Endodermal cell (in vitro differentiated cells): ENCODE measurements at places on chromosomes 1 and 21. TPM values are rescaled to one million over a fixed set of nuclear protein-coding genes. Genes with fewer than 3 reads are reported as not detected.
A peak's percentile ranks its signal among the peaks of the same experiment; 100 is the strongest.

DNA sequence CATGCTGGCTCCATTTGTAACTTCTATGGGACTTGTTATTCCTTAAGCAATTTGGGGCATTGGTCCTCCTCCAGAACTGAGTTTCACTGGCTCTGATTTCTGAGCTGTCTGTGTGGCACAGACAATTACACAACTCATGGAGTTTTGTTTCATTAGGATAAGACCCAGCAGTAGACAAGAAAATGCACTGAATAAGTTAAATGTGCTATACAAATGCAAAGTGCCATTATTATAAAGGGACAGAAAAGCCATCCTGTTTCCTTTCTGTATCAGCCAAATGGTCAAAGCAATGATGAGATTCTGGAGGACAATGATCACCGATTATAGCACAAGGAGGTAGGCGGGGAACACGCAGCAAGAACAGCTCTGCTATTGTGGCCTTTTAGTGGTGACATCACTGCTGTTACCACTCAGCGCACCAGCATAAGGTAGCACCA, 81.9 kb downstream of the CNIH3 start:
- no peaks in the 10 kb centered on the region for H3K36me3 ChIP-seq
- H3K4me3 ChIP-seq = no peak overlapping the region
- no peaks in the 10 kb centered on the region for H3K27me3 ChIP-seq
- no peak for DNase-seq

GRCh38 chr21:14718951-14719350, 172.8 kb upstream of the SAMSN1 start:
- no peak overlapping the region for H3K4me3 ChIP-seq
- DNase-seq = no peak
- no peaks in the 10 kb centered on the region for H3K36me3 ChIP-seq

DNA sequence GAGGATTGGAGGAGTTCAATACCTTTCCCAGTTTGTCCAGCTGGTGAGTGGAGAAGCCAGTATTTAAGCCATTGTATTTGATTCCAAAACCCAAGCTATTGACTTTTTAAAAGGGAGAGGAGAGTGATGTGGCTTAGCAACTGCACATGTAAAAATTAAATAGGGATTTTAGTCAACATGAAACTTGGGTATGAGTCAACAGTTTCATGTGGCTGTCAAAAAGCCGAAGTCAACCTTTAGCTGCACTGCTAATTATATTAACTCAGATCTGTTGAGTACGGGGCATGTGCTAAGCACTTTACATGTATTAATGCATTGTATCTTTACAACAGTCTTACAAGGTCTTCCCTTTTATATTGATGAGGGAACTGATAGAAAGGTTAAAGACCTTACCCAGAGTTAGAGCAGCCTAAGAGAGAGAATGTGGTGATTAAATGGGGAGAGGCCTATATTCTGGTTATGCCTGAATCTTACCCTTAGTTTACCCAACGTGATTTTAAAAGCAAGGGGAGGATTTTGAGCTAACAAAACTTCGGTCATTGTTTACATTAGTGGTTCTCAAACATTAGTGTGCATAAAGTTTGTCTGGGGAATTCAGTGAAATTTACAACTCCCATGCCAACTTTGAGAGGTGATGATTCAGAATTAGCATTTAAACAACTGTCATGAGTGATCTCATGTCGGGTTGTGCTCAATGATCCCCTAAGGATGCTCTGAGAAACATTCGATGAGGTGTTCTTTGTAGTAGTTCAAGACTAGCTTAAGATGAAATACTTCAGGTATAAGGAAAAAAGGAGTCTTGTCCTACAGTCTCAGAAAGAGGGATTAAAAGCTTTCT, 6.9 kb upstream of the SLC35F3 start:
- H3K4me1 ChIP-seq = no peaks in the 10 kb centered on the region
- H3K27me3 ChIP-seq = peaks cover 15% of the 10 kb centered on the region
- no peak overlapping the region for H3K27ac ChIP-seq
- no peak overlapping the region for H3K4me3 ChIP-seq
- H3K36me3 ChIP-seq = no peaks in the 10 kb centered on the region

GRCh38 chr1:113780374-113781146, 21.3 kb upstream of the PHTF1 start:
- no peaks in the 10 kb centered on the region for H3K4me1 ChIP-seq
- no peaks in the 10 kb centered on the region for H3K27me3 ChIP-seq
- H3K36me3 ChIP-seq = peaks cover 16% of the 10 kb centered on the region
- no peak overlapping the region for H3K4me3 ChIP-seq

Gene CASQ2
- 0.14 TPM in 1 of 2 replicates, not detected in the other for total RNA-seq

Gene BEND5
- total RNA-seq = 5.9 and 6.1 TPM in 2 replicates

DNA sequence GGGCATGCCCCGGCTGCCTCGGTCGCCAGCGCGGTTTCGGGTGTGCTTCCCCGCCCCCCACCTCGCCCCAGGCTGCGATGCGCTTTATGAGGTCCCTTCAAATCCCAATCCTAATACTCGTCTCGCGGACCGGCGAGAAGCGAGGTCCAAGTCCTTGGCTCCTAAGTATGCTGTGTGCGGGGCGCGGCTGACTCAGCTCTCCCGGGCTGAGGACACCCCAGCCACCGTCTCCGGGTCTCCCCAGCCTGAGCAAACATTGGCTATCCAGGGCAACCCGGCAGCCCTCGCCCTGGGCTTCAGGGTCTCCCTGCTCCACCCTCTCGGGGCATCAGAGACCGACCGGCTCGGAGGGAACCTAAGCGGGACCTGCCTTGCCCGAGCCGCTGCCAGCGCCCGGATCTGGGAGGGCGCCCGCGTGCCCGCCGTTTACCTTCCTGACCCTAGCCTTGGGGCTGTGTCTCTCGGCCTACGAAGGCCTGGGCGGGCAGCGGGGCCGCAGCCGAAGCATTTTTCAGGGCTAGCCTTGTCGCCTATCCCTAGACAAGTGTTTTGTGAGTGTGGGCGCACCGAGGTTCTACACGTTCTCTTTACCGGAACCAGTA, 1.2 kb downstream of the ITPKB start:
- no peaks in the 10 kb centered on the region for H3K27me3 ChIP-seq
- no peak overlapping the region for H3K27ac ChIP-seq
- peak; percentile 84 for DNase-seq
- H3K4me3 ChIP-seq = peak overlapping the region; percentile 94
- H3K36me3 ChIP-seq = peaks cover 34% of the 10 kb centered on the region

DNA sequence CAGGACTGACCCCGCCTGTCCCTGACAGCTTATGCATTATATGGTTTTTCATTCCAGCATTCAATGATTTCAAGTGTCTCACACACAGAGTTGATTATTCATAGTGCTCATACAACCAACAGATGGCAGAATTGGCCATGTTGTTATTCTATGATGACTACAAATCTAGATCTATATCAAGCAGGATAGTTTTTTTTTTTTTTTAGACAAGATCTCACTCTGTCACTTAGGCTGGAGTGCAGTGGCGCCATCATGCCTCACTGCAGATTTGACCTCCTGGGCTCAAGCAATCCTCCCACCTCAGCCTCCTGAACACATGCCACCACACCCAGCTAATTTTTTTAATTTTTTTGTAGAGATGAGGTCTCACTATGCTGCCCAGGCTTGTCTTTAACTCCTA, 40.1 kb upstream of the LRRC8D start:
- no peaks in the 10 kb centered on the region for H3K36me3 ChIP-seq
- H3K4me1 ChIP-seq = peaks cover 8% of the 10 kb centered on the region
- DNase-seq = no peak
- peaks cover 2% of the 10 kb centered on the region for H3K27me3 ChIP-seq
- H3K27ac ChIP-seq = no peak overlapping the region

GRCh38 chr1:232426801-232427200, 203.1 kb downstream of the SIPA1L2 start:
- H3K4me3 ChIP-seq = no peak overlapping the region
- peaks cover 95% of the 10 kb centered on the region for H3K36me3 ChIP-seq
- no peak overlapping the region for H3K27ac ChIP-seq
- H3K4me1 ChIP-seq = no peaks in the 10 kb centered on the region
- H3K27me3 ChIP-seq = no peaks in the 10 kb centered on the region

DNA sequence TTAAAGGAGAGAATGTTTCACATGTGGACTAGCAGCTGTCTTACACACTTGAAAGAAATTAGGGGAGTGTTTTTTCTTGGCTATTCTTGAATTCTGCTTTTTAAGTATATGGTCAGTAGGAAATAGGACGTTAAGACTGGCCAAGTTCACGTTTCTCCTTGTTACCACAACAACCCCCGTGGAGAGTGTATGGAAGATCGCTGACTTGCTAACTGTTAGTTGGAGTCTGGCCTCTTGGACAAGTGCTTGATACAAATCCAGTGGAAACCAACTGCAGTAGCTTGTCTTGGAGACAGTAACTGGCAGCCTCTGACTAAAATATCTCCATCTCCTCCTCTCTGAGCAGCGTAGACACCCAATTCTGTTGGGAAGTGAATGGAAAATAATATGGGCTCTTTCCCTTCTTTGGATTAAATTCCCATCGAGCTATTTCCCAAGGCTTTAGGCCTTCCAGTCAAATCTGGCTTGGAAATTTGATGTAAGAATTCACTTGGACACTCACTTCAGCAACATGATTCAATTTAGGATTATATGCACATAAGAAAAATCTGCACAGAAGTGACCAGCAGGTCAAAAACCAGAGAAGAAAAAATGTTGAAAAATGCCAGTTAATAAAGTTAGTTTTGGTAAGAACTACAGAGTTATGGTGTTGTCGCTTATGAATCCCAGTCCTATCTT, 3.6 kb upstream of the NFIA start:
- peak overlapping the region; percentile 94 for H3K4me3 ChIP-seq
- H3K4me1 ChIP-seq = peaks cover 2% of the 10 kb centered on the region
- H3K36me3 ChIP-seq = no peaks in the 10 kb centered on the region
- no peak overlapping the region for H3K27ac ChIP-seq

DNA sequence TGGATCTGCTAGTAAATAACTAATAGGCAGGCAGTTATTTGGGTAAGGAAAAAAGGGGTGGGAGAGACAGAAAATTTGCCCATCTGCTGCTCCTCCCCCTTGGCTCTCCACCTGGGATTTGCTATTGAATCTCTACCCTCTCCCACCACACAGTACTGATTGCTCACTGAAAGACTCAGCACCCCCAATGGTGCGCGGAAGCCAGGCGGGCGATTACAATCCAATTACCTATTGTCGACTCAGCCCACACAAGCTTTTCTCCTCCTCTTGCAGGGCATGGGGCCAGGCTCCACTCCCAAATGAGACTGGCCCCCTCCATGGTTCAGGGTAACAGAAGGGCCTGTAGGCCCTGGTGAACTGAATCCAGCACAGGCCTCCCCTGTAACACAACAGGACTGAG, 2.7 kb upstream of the HMGN2 start:
- no peak overlapping the region for H3K4me3 ChIP-seq
- H3K36me3 ChIP-seq = peaks cover 66% of the 10 kb centered on the region
- H3K27ac ChIP-seq = peak overlapping the region; percentile 56
- H3K27me3 ChIP-seq = no peaks in the 10 kb centered on the region
- no peak for DNase-seq
- H3K4me1 ChIP-seq = peaks cover 5% of the 10 kb centered on the region

GRCh38 chr1:176551146-176551545, 88.2 kb downstream of the PAPPA2 start:
- H3K27me3 ChIP-seq = peaks cover 27% of the 10 kb centered on the region
- H3K4me3 ChIP-seq = no peak overlapping the region
- DNase-seq = no peak
- H3K4me1 ChIP-seq = no peaks in the 10 kb centered on the region
- no peaks in the 10 kb centered on the region for H3K36me3 ChIP-seq
- no peak overlapping the region for H3K27ac ChIP-seq

DNA sequence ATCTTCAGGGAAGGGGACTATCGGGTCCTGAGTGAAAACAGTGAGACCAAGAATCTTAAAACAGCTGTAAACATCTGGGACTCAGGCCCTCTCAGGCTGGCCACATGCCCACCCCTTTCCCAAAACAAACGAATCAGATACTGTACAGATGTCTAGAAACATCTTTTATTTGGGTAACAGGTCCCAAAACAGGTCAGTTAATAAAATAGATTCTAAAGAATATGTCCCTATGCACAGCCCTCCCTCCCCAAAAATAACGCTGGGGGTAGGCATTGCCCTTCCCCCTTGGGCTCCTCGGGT, 499 bp upstream of the CRTC2 start:
- H3K27ac ChIP-seq = no peak overlapping the region
- H3K27me3 ChIP-seq = no peaks in the 10 kb centered on the region
- no peak overlapping the region for H3K4me3 ChIP-seq
- H3K36me3 ChIP-seq = peaks cover 19% of the 10 kb centered on the region
- no peak for DNase-seq

GRCh38 chr1:179025975-179026812, 500 bp downstream of the FAM20B start:
- DNase-seq = peak; percentile 86
- no peaks in the 10 kb centered on the region for H3K27me3 ChIP-seq
- H3K36me3 ChIP-seq = no peaks in the 10 kb centered on the region
- peak overlapping the region; percentile 71 for H3K27ac ChIP-seq
- peak overlapping the region; percentile 91 for H3K4me3 ChIP-seq
- peaks cover 7% of the 10 kb centered on the region for H3K4me1 ChIP-seq

- H3K27me3 ChIP-seq = no peaks in the 10 kb centered on the region
- DNase-seq = no peak
- no peaks in the 10 kb centered on the region for H3K36me3 ChIP-seq
- H3K4me3 ChIP-seq = no peak overlapping the region
Measured at GRCh38 chr1:234712891-234713305, 102.9 kb upstream of the IRF2BP2 start.

GRCh38 chr21:33267250-33267649, 1.1 kb downstream of the IL10RB start:
- H3K4me3 ChIP-seq = peak overlapping the region; percentile 81
- H3K4me1 ChIP-seq = no peaks in the 10 kb centered on the region
- DNase-seq = no peak
- no peaks in the 10 kb centered on the region for H3K27me3 ChIP-seq
- H3K36me3 ChIP-seq = peaks cover 10% of the 10 kb centered on the region

- no peaks in the 10 kb centered on the region for H3K36me3 ChIP-seq
- H3K4me3 ChIP-seq = no peak overlapping the region
- H3K27ac ChIP-seq = no peak overlapping the region
- H3K27me3 ChIP-seq = peaks cover 5% of the 10 kb centered on the region
- H3K4me1 ChIP-seq = no peaks in the 10 kb centered on the region
Measured at GRCh38 chr1:42450061-42450460, 5.8 kb downstream of the ZMYND12 start.

Gene LYPD8
- total RNA-seq = not detected in 2 replicates

GRCh38 chr1:58325866-58326265, 220.7 kb downstream of the OMA1 start:
- no peaks in the 10 kb centered on the region for H3K27me3 ChIP-seq
- no peaks in the 10 kb centered on the region for H3K36me3 ChIP-seq
- H3K4me1 ChIP-seq = no peaks in the 10 kb centered on the region
- DNase-seq = no peak
- H3K27ac ChIP-seq = no peak overlapping the region
- no peak overlapping the region for H3K4me3 ChIP-seq

- peaks cover 75% of the 10 kb centered on the region for H3K36me3 ChIP-seq
- no peaks in the 10 kb centered on the region for H3K27me3 ChIP-seq
- H3K27ac ChIP-seq = no peak overlapping the region
- no peaks in the 10 kb centered on the region for H3K4me1 ChIP-seq
Measured at GRCh38 chr1:117942293-117942692, 12.8 kb downstream of the WDR3 start.

DNA sequence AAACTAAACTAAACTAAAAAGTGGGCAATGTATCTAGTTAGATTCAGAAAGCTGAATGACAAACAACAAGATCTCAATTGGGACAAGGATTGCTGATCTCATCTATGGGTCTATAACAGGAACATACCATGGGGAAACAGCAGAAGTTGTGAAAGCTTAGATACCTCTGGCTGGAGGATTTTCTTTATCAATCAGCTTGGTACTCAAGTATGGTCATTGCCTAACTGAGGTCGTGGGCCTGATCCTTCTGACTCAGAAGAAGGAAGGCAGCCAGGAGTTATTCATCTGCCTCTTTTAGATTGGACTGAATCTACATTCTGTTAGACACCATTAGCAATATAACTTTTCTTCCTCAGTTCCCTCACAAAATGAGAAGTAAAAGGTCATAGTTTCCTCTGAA, 39.7 kb downstream of the DNTTIP2 start:
- H3K4me1 ChIP-seq = peaks cover 4% of the 10 kb centered on the region
- DNase-seq = no peak
- no peak overlapping the region for H3K27ac ChIP-seq
- H3K27me3 ChIP-seq = no peaks in the 10 kb centered on the region
- H3K4me3 ChIP-seq = no peak overlapping the region
